Stimulated activated CD4-positive, alpha-beta T cell treated with anti-CD3 and anti-CD28 coated beads, Interleukin-4, amount 100 ng/mL, for 4 hours (primary cell): ENCODE measurements at places on chromosomes 4 and X.

GRCh38 chr4:176708771-176709311 lies 83.9 kb downstream of the VEGFC start:
- DNase-seq, result no peak

- no peak for DNase-seq
Observed at GRCh38 chr4:4680243-4680642, 138.4 kb upstream of the STX18 start.

- no peak for DNase-seq
Observed at GRCh38 chr4:14837860-14838259, 164.4 kb upstream of the CPEB2 start.

DNA sequence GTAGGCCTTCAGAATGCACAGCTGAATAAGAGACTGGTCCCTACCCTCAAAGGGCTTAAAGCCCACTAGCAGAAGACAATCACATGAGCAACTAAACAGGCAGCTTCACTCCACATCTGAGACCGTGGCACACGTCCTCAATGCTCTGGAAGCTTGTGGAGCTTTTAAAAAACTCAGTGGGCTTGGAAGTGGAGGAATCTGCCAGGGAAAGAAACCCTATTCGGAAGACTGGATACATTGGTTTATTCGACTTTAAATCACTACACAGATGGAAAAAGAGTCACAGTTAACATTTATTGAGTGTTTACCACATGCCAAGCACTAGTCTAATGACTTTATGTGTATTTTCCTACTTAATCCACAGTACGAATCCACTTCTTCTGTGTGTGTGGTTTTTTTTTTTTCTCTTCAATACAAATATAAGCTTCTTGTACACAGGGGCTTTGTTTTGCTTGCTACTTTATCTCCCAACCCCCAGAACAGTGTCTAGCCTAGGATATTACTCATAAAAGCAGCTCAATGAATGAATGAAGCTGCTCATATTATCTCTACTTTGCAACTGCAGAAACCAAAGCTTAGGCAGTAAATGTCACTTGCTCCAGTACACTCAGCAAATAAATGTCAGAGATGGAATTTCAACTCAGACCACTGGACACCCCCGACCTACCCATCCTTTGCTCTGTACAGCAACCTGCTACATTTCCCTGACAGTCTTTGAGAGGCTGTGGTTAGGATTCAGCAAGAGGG lies 137.7 kb downstream of the LDB2 start:
- DNase-seq, result no peak

DNA sequence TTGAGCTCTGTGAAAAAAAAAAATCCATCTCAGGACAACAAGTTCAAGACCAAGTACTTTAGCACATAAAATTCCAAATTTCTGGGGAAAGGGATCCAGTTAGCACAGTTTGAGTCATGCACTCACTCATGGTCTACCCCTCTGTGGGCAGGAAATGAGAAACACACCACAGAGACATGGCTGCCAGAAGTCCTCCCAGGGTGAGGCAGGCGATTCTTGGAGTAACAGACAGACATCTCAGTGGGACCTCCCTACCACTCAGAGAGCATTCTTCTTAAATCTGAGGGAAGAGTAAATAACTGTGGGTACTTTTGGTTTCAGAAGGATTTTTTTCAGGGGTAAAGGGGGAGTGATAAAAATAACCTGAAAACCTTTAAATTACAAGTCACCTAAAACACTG lies 14.1 kb downstream of the CXCL1 start:
- no peak for DNase-seq

DNA sequence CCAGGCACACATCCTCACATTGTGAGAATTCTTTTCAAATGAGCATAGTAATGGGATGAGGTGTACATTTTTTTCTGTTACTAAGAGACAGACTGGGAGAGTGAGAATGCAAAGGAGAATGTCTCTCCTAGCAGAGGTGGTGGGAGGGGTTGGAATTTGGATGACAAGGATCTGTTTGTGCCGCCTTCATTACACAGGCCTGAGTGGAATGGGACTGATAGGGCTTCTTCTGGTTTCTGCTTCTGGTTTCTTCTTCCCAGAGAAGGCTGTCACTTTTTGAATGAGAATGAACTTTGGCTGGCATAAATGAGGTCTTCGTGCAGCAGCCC lies 55.4 kb downstream of the C4orf51 start:
- DNase-seq, result no peak

DNA sequence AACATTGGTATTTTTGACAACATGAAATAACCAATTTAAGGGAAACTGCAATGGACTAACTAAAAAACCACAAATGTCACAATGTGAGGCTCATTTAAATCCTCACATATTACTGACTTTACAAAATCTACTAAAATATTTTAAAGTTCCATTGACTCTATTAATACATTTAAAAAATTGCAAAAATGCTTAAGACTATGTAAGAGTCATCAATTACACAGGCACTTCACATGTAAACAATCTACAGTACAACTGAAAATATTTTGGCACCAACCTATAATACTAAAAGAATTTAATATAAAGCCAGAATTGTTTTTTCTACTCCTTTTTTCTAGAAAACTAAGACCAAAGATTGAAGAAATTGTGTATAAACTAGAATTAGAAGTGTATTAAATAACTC lies 76.8 kb upstream of the RBMXL3 start:
- no peak for DNase-seq

DNA sequence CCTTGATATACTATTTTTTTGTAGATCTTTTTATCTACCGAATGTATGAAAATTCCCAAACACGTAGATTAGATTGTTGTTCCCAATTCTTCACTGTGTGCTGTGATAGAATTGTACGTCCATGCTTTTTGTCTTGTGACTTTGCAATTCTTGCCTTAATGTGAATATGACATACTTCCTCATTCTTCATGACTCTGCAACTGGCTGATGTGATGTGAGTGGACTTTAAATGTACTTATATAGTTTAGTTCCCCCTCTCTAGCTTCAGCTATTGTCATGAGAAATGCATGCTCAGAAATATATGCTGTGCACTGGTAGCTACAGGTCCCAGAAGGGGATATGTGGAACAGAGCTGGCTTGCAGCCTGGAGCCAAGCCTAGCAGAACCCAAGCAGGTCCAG lies 89.4 kb downstream of the FTHL17 start:
- DNase-seq, result no peak

DNA sequence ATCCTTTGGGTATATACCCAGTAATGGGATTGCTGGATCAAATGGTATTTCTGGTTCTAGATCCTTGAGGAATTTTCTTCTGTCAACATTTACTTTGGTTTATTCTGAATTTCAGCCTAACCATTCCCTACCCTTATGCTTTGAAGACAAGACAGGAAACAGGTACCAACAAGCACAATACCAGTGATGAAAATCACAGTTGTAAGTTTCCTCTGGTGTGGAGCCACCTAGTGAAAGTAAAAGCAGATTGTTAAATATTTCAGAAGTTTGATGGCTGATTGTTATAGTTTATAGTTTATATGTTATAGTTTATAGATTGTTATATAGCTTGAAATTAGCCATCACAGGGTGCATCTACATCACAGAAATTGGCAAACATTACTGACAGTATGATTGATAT lies 104.5 kb upstream of the AGA start:
- DNase-seq, result no peak
